ENCODE measurements at places on chromosomes 5 and 9.

DNA sequence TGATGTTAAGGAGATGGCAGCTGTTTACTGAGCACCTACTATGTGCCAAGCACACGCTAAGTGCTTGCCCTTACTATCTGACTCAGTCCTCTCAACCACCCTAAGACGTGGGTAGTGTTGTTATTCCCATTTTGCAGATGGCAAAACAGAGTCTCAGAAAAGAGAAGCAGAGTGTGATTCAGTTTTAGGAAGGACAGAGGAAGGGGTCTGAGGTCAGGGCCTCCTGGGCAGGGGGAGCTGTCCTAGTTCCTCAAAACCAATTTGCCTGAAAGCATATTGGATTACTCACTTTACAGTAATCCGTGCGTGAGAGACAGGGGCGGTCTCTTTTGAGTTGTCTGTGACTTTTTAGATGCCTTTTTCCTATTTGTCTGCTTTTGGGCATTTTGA lies 23.2 kb downstream of the DNM1 start:
- DNase-seq = no peak

DNA sequence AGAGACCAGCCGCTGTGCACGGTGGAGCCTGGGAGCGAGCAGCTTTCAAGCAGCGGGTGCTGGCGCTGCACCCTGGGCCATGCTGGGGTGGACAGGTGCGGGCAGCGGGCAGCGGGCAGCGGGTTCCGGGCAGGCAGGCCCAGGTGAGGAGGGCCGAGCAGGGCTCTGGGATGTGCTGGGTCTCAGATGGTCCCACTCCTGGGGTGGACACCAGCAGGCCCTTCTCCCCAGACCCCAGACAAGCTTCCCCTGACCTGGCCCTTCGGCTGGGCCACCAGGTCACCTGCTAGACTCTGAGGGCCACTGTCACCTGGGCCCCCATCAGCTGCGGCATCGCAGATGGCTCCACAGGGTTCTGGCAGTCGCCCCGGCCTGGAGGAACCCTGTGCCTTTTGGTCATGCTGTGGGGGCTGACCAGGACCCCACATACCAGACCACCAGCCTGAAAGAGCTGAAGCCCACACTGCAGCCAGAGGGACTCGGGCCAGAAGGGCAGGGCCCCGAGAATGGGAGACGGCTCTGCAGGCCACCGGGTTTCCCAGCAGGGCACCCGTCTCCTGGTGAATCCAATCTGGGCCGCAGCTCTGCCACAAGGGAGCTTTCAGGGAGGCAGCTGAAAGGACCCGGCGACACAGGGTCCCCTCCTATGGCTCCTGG lies 2.0 kb downstream of the SLC6A19 start:
- no peak for DNase-seq

GRCh38 chr9:113734826-113735225 lies 141.3 kb upstream of the ZNF618 start:
- DNase-seq = no peak

- no peak for DNase-seq
Measured at GRCh38 chr5:14249258-14250082, 106.3 kb downstream of the TRIO start.

- no peak for DNase-seq
Measured at GRCh38 chr5:33891446-33891787, 373 bp downstream of the ADAMTS12 start.

GRCh38 chr5:74141053-74141452 lies 499.5 kb downstream of the ENC1 start:
- DNase-seq = no peak

DNA sequence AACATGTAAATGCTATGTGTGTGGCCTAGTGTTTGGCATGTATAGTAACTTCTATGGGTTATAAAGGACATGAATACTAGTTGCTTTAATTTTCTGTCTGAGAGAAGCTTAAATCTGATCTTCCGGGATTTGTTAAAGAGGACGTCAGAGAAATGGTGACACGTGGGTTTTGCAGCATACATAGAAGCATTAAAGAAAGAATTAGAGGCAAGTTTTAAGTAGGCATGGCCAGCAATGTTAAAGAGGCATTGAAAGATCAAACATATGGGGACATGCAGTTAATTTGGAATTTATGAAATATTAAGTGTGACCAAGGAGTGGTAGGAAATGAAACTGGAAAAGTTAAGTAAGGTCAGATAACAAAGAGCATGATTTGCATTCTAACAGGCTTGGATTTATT lies 311.4 kb upstream of the RIOK2 start:
- DNase-seq = no peak

GRCh38 chr9:32136700-32137339 lies 247.6 kb upstream of the ACO1 start:
- DNase-seq = no peak
